Stimulated activated CD8-positive, alpha-beta memory T cell treated with anti-CD3 and anti-CD28 coated beads, Interleukin-12 subunit alpha, Interleukin-12 subunit beta, amount 100 ng/mL, for 1 hour (primary cell): ENCODE measurements at places on chromosomes 4 and X.
A peak's percentile ranks its signal among the peaks of the same experiment; 100 is the strongest.

GRCh38 chrX:39813631-39814277 is 284.0 kb downstream of the BCOR start:
- no peak for DNase-seq

GRCh38 chrX:151722241-151722846 is 6.5 kb downstream of the FATE1 start:
- DNase-seq: no peak

DNA sequence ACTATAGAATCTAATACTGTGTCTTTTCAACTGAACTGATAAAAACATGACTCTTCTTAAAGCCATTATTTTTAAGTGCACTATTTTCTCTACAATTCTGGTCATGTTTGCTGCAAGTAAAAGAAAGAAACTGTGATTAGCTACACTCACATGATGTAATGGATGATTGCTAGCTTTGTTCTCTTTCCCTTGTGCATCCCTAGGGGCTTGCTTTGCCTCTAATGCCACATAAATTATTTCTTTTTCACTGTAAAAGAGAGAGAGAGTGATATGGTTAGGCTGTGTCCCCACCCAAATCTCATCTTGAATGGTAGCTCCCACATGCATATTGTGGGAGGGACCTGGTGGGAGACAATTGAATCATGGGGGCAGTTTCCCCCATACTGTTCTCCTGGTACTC is 630.2 kb upstream of the NR3C2 start:
- DNase-seq: no peak

DNA sequence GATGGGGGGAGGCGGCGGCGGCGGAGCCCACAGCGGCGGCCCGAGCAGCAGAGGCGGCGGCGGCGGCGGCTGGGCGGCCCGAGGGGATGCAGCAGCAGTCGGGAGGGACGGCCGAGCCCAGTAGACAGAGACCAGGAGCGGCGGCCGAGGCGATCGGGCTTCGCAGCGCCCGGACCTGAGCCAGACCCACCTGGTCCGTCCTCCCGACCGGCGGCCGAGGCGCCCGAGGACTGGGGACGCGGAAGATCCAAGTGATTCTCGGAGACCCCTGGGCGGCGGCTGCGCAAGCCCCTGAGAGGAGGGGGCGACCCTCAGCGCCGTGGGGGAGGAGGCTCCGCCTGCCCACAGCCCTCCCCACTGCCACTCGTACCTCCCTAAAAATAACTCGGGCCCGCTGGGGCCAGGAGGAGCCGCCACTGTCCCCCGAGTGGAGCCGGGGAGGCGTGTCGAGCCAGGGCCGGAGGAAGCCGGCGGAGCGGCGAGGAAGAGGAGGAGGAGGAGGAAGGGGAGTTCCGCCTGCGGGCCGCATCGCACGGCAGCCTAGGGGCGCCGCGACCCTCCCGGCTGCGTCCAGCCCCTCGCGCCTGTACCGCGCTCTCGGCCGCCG is 608 bp downstream of the RAPGEF2 start:
- DNase-seq: no peak

GRCh38 chrX:123731987-123732669 is 724 bp downstream of the THOC2 start:
- peak; percentile 2 for DNase-seq

GRCh38 chrX:39771089-39771488 is 326.7 kb downstream of the BCOR start:
- no peak for DNase-seq

GRCh38 chrX:74085642-74086236 is 218.2 kb upstream of the ZCCHC13 start:
- no peak for DNase-seq

GRCh38 chr4:183659872-183660242 is 764 bp downstream of the TRAPPC11 start:
- no peak for DNase-seq

- no peak for DNase-seq
Measured at GRCh38 chrX:120426599-120426998, 42.5 kb downstream of the LAMP2 start.

DNA sequence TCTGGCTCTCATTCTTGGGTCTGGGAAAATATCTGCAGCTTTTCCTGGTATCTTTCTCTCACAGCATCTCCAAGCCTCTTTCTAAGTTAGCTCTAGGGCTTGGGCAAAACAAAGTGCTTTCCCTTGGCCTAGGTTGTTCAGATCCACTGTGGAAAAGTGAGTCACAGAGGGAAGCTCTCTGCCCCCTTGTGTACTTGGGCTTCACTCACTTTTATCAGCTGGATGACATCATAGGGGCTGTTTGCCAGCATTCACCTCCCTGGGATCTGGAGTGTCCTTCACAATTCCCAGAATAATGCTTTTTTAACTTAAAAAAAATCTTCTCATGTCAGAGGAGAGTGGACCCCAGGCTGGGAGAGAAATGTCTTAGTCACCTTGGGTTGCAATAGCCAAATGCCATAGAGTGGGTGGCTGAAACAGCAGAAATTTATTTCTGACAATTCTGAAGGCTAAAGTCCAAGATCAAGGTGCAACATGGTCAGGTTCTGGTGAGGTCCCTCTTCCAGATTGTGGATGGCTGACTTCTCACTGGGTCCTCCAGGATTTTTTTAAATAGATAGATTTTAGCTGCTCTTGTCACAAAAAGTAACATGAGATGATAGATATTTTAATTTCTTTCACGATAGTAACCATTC is 247.8 kb downstream of the SH2D1A start:
- DNase-seq: no peak

GRCh38 chr4:155693015-155693663 is 26.5 kb downstream of the GUCY1A1 start:
- DNase-seq: no peak

DNA sequence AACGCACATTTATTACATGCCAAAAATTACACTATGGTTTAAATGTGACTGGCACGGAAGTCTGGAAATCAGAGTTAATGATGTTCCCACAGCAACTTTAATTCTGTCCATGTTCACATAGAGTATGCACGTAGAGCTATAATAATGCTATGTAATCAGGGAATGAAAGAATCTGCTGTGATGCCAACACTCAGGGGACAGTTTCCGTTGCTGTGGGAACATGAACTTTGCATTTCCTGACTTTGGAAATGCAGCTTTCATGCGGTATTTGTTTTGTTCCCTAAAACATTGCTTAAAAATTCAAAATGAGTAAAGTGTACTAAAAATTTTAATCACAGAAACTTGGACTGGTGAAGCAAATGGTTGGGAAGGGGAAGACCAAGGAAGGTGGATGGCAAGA is 65.7 kb downstream of the MAGEA1 start:
- no peak for DNase-seq

DNA sequence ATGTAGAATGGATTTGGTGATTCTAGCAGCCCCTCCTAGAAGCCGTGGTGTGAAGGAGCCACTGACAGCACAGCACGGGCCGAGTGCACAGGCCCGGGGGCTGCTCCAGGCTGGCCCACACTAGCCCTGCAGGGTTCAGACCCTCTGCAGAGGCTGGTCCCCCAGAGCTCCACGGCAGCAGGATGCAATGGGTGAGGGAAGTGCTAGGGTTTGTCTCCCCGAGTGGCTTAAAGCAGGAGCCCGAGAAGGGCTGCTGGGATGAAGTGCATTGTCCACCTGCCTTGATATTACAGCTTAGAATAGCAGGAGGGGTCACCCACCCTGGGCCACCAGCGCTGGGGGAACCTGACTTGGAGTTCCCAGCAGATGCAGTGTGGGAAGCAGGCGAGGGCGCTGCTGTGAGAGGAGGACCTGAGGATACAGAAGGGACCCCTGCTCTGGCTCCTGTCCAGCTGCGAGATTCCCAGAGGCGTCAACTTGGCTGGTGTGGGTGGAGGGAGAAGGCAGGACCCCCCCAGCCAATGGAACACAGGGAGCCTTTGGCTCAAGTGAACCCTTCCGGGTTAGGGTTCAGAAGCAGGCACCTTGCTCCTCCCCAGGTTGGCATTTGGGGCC is 30.0 kb downstream of the WDR1 start:
- no peak for DNase-seq

- no peak for DNase-seq
Measured at GRCh38 chr4:124304941-124305340, 407.6 kb downstream of the ANKRD50 start.

GRCh38 chr4:77845400-77845799 is 17.2 kb upstream of the MRPL1 start:
- no peak for DNase-seq

- no peak for DNase-seq
Measured at GRCh38 chr4:41362621-41363383, 106.1 kb downstream of the UCHL1 start.

GRCh38 chr4:99821918-99822503 is 5.4 kb downstream of the DAPP1 start:
- no peak for DNase-seq

DNA sequence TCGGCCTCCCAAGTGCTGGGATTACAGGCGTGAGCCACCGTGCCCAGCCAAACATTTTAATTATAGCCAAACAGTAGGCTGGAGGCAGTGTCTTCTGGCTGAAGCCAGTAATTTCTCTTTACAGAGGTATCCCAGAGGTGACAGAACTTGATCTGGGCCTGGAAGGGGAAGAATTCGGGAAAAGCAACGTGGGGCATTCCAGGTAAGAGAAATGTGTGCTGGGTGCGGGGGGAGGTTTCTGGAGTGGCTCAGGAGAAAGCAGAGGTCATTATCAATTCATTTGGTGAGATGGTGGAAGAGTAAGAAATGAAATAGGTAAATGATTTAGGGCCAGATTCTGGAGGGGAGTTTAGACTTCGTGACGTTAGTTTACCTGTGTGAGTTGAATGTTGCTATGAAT is 2.4 kb downstream of the PRIMPOL start:
- no peak for DNase-seq

DNA sequence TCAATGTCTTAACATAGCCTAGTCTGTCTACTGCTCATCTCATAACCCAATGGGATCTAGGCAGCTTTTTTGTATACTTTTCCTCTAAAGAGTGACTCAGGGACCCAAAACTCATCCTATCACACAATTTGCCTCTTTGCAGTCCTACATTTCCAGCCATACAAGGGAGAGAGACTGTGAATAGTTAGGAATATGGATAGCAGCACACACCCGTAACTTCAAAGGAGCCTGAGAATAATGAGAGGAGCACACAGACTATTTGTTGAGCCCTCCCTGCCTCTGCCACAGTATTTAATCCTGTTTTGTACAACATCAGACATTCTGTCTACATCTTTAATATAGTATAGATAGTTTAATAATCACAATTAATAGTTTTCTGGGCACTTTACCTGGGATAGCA is 83.2 kb downstream of the AREG start:
- no peak for DNase-seq

- DNase-seq: no peak
Measured at GRCh38 chr4:140070973-140071372, 83.0 kb downstream of the MAML3 start.

DNA sequence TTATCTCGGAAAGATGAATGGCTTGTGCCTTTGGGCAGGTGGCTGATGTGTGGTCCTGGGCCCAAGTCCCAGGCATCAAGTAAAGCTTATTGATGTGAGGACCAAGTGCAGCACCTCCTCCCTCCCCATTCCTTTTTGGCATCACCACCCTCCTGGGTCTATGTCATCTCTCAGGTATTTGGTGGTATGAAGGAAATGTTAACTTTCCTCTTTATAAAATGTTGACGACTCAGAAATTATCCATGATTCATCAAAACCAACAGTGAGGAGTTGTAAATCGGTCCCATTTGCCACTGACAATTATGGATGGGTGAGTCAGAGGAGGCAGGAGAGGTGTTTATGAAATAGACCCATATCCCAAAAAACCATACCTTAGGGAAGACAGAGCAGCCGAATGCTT is 229.4 kb upstream of the GATB start:
- no peak for DNase-seq

DNA sequence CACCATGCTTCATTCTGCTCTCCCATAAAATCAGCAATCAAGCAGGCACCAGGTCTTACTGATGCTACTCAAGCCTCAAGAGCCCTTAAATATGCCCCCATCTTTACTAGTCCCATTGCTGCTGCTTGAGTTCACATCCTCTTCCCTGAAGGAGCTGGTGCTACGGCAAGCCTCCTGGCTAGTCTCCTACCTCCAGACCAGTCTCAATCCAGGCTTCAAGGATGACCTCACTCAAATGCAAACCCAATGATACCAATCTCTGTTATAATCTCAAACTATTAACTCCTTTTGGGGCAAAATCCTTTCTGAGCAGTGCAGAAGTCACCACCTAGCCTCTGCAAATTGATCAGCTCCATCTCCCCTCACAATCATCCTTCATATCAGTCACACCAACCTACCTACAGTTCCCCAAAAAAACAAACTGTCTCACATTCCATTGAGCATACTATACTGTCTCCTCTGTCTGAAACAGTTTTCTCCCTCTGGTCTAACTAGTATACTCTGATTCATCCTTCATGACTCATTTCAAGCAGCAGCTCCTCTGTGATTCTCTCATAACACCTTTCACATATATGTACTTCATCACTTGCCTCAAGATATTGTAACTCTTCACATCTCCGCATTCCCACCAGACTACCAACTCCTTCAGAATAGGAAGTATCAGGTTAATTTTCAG is 30.0 kb downstream of the PAPSS1 start:
- DNase-seq: no peak

GRCh38 chr4:143668930-143669552 is 31.4 kb downstream of the FREM3 start:
- DNase-seq: no peak

DNA sequence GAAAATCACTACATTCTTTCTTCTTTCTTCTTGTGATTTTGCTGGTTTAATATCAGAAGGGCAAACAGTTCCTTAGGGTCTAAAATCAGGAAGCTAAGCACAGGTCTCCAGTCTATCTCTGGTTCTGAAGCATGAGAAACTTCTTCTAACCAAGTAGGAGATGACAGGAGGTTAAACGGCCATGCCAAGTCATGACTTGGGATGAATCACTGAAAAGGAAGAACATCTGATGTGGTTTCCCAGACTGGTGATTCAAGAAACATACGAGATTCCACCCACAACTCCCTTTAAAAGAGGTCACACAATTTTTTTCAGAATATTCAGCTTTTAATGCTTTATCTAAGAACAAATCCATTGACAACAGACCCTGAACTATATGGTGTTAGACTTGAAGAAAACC is 684.0 kb upstream of the PRKX start:
- no peak for DNase-seq

- DNase-seq: no peak
Measured at GRCh38 chrX:85326234-85327059, 53.0 kb downstream of the POF1B start.

DNA sequence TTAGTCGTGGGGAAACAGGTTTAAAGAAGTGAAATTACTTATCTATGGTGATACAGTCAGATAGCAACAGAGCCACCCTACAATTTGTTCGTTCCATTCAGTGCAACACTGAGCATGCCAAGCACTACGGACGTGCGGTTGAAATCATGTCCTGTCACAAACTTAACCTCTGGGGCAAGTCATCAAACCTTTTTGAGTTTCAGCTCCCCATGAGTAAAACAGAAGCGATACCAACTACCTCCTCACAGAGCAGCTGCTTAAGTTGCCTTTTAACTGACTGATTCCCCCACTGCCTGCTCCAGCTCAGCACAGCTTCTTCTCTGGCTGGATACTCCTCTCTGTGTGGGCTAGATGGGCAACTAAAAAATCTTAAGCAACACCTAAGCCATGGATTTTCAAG is 36.0 kb downstream of the LHFPL1 start:
- no peak for DNase-seq

GRCh38 chr4:33160126-33160525 is 2440.0 kb downstream of the PCDH7 start:
- DNase-seq: no peak

- no peak for DNase-seq
Measured at GRCh38 chr4:1227816-1228215, 21.1 kb downstream of the CTBP1 start.
